ENCODE measurements at places on chromosomes 11 and 22.
A peak's percentile ranks its signal among the peaks of the same experiment; 100 is the strongest.

- DNase-seq, result peak; percentile 31
Measured at GRCh38 chr11:44267006-44267749, 42.8 kb downstream of the ALX4 start.

DNA sequence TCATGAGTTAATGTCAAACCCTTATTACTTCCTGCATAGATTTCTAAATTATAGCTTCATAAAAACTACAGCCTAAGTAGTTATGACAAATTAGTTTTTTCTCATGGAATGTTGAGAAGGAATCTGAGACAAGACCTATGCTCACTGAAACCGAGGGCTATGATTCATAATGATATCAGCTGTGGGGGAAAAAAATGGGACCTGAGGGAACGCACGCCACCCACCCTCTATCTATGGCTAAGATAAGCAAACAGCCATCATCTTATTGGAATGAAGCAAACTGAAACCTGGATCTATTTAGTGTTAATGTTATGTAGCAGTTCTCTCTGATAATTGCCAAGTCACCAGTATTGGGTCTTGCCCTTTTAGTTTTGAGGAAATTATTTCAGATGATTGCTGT is 906.9 kb upstream of the RAG2 start:
- no peak for DNase-seq

DNA sequence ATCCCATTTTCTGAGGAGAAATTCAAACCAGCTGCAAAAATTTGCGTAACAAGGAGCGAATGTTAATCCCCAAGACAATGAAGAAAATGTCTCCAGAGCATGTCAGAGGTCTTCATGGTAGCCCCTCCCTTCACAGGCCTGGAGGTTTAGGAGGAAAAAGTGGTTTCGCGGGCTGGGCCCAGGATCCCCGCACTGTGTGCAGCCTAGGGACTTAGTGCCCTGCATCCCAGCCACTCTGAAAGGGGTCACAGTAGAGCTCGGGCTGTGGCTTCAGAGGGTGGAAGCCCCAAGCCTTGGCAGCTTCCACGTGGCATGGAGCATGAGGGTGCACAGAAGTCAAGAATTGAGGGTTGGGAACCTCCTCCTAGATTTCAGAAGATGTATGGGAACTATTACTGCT is 87.4 kb downstream of the BRD1 start:
- DNase-seq, result no peak

- no peak for DNase-seq
Measured at GRCh38 chr11:80284946-80285785, 844.3 kb upstream of the TENM4 start.

DNA sequence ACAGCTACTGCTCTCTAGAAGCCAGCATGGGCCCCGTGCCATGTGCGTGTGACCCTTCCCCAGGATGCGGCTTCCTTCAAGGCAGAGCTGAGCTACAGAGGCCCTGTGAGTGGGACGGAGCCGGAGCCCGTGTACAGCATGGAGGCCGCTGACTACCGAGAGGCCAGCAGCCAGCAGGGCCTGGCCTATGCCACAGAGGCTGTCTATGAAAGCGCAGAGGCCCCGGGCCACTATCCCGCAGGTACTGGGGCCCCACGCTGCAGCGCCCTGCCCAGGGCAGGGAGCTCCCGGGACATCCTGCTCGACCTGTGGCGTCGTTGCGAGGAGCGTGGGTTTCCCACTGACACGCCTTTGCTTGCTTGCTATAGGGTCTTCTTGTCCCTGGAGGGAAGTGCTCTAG is 34.7 kb downstream of the CTTN start:
- no peak for DNase-seq

DNA sequence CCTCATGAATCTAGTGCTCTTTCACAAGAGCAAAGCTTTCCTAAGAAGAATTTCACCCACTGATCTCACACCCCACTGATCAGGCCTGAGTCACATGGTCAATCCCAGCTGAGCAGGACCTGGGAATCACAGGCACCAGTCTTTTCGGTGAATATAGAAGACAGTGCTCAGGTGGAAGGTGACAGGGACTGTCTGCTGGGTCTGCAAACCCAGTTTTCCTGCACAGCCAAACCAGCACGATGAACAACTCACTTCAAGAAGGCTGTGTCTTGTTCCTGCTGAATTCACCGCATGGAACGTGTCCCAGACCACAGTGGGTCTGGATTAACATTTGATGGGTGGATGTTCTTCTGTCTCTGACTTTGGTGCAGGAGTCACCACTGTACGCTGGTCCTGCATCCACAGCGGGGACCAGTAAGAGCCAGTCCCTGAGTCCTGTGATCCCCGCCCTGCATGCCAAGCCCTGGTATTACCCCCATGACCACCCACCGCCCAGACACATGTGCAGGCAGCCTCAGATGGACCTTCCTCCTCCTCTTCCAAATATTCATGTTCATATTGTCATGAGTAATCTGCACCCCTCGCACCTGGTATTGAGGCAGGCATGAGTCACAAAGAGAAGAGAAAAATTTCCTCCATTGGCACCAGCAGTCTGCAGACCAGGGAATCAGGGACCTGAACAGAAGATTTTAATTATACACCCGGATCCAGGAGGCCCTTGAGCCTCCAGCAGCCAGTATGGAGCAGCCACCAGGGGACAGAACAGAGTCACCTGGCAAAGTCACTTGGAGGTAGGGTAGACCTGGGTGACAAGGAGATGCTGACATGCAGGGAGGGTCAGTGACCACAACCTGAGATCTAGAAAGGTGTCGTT is 8.6 kb upstream of the IGLL5 start:
- DNase-seq, result no peak

- DNase-seq, result no peak
Measured at GRCh38 chr11:7462706-7463105, 22.6 kb upstream of the OLFML1 start.

DNA sequence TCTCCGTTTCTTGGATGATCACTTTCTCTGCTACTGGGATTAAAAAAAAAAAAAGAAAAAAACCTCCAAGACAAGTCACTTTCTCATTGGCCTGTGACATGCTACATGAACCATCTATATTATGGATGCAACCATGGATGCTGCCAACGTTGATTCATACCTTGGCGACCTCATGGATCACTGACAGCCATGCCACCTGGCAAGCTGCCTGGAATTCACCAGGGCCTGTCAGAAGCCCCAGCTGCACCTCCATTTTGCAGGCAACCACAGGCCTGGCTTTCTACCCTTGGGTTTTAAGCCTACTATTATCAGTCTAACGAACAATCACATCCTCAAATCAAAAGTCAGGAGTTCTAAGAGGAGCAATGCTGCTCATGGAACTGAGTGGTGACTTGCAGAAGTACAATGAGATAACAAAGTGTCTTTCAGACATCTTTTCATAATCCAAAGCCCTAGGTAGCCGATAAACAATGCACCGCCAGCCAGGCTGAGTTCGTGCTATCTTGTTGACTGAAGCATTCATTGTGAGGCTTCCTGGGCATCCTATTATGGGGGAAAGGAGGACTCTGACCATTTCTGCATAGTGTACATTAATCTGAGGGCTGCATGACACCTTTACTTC is 48.0 kb upstream of the CADM1 start:
- DNase-seq, result no peak

DNA sequence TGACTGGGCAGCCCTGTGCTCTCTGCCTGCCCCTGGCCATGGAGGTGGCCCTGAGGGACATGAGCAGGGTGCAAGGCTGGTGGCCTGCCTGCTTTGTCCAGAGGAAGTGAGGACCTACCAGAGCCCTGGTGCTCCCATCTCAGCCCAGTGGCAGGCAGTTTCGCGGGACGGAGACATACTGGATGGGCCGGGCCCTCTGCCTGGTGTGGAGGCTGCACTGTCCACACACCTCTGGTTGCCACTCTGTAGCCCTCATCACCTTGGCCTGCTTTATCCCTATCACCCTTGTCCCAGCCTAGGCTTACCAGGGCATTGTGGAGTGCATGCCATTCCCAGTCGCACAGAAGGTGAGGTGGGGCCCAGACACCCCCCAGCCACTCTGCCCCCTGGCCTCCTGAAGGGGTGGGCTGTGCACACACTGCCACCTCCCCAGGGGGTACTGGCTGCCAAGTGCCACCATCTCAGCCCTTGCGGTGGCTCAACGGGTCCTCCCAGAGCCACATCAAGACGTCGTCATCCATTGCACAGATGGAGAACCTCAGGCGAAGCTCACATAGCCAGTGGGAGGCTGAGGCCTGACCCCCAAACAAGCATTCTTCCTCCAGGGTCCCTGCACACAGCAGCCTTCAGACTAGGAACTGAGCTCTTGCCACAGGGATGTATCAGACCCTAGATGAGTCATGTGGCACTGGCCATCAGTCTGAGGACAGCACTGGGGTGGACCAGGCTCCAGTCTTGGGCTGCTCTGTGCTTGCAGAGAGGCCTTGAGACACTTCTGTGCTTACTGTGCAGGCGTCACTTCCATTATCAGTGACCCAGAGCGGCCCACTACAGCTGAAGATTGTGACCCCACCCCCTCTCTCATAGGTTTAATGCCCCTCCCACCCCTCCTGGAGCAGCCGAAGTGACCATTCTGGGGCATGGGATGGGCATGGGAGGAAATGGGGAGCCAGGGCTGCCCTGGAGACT is 176.1 kb downstream of the IGLL1 start:
- no peak for DNase-seq

DNA sequence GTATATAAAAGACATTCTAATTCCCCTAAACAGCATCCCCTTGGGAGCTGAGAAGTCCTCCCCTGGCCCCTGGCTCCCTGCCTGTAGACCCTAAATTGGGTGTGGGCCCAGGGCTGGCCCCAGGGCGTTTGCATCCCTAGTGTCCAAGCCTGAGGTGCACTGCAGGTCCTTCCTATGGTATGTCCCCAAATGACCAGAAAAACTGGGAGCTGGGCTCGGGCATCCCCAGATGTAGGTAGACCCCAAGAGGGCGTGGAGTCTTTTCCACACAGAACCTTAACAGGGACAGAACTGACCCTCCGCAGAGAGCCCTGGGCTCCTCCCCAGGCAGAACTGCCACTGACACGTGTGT is 782 bp upstream of the OSBPL5 start:
- DNase-seq, result peak; percentile 53

DNA sequence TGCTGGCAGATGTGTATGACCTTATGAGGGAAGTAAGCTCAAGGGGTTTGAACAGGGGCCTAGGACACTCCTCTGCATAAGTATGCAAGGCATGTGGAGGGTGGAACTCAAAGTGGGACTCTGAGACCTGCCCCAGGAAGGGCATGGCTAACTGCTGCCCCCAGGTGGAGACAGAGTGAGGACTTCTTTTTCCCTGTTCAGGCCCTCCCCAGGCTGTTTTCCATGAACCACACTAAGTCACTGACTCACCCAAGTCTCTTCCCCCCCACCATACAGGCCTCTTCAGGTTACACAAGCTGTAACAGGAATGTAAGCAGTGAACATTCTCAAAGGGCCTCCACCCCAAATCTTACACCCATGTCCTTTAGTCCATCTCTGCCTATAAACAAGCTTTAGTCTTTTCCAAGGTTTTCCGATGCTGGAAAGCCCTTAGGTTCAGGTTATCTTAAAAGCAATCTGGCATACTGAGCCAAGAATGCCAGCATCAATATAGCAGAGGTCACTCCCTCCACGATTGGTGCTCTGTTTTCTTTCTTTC is 13.1 kb downstream of the EEF1G start:
- DNase-seq, result no peak

DNA sequence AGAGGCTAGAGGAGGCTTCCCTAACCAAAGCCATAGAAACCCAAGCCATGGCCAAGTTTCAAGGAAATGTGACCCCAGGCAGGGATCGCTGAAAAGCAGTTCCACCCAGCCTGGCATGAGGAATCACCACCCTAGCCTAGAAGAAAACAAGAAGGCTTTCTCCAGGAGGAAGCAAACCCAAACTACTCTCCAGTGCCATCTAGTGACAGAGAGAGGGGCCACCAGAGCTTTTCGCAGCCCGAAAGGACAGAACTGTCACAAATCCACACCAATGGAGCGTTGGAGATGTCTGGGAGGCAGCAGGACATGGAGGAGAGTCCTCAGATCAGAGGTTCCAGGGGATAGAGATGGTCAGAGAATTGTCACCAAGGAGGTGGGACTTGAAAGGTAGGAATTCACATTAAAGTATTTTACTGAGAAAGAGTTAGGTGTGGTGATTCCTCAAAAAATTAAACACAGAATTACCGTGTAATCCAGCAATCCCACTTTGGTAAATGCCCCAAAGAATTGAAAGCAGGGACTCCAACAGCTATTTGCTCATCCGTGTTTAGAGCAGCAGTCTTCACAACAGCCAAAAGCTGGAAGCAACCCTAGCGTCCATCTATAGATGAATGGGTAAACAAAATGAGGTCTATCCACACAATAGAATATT is 67.3 kb upstream of the NUP50 start:
- DNase-seq, result no peak

DNA sequence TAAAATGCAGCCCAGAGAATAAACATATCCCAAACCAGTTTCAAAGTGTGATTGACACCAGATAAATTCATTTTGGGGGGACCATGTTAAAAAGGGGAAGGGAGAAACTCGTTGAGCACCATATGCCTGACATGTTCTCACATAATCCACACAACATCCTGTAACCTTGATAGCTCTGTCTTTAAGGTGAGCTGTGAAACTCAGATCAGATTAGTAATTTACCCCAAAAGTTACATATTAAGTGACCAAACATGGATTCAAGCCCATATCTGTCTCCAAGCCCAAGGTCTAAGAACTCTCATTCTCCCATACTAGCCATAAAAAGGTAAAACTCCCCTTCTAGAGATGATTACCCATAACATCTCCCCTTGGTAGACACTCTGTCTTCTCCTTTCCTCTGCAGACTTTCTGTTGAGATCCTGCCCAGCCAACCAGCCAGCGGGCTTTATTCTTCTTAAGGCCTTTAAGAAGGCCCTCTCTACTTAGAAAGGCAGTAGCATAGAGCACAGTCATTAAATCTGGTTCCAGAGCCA is 150.7 kb downstream of the CCDC34 start:
- no peak for DNase-seq

DNA sequence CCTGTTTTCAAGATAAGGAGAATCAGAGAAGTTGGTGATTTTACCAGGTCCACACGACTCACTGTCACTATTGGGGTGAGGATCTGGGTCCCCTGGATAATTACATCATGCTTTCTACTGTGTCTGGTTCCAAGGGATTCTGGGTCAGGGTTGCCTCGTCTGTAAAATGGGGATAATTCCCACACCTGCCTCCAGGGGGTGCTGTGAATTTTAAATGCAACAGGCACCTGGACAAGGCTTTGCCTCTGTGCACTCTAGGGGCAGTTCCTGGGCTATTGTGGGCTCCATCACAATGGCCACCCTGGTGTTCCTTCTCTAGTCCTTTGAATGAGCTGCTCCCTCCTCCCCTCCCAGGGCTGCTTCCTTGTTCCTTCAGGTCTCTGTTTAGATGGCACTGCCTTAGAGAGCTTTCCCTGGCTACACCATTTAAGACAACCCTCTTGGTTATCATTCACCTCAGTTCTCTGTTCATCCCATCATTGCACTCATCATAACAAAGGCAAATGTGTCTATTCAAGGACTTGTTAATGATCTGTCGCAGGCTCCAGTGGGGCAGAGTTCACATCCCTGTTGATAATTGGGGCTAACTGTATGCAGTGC is 178.6 kb downstream of the MIAT start:
- DNase-seq, result no peak

- no peak for DNase-seq
Measured at GRCh38 chr11:65906602-65907001, 6.4 kb upstream of the FOSL1 start.
